ENCODE measurements at places on chromosomes 4 and X.

- DNase-seq = no peak
Observed at GRCh38 chr4:159239629-159240028, 136.8 kb downstream of the RAPGEF2 start.

- no peak for DNase-seq
Observed at GRCh38 chr4:140252141-140252741, 98.3 kb upstream of the MAML3 start.

GRCh38 chr4:188688956-188689355, 549.7 kb downstream of the TRIML1 start:
- DNase-seq = no peak

- DNase-seq = no peak
Observed at GRCh38 chr4:156560701-156561100, 410.9 kb downstream of the PDGFC start.

DNA sequence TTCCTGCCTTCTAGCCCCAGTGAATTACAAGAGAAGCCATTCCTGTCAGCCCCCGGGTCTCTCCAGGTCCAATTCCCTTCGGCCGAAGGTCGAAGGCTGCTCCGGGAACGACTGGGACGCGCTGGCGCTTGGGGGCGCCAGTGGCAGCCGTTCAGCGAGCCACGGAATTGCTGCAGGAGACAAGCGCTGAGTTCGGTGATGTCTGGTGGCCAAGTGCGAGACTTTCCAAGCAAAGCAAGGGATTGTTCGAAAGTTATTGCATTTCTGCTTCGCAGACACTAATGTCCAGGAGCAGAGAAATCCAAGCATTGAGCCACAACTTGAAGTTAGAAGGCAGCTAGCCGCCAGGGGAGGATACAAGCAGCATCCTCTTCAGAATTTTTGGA, 1.1 kb upstream of the DKK2 start:
- peak; percentile 30 for DNase-seq

GRCh38 chrX:67563469-67564448, 19.9 kb downstream of the AR start:
- DNase-seq = no peak

DNA sequence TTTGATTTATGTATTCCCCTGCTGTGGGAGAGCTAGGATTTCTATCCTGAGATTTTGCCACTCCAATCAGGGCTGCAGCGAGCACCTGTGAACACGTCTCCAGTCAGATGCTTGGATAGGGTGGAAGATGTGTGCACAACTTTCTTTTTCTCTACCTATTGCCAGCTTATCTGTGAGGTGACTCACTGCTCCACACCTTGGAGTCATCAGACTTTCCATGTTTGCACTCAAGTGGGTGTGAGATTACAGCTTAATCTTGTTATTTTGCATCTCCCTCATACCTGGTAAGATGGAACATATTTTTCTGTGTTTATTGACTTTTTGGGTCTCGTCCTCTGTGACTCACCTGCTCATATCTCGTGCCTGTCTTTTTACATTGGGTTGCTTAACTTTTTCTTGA, 32.2 kb downstream of the PSAPL1 start:
- no peak for DNase-seq

GRCh38 chrX:106606571-106606970, 5.2 kb upstream of the RADX start:
- DNase-seq = no peak

DNA sequence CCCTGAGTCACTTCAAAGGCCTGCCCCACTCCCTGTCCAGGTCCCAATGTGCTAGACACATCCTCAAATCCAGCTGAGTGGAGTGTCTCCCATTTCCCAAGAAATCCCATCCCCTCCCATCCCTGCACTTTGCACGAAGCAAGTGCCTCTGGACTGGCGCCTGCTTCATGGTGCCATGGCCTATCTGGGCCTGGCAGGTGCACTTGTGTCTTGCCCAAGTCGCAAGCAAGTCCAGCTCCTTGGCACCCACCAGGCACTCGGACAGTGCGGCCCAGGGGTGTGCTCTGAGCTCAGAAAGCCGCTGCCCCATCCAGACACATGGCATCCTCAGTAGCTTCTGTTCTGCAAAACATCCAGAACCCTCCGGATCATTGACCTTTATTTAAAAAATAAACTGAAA, 97.4 kb downstream of the DCTD start:
- no peak for DNase-seq

GRCh38 chrX:13666836-13667235, 13.9 kb downstream of the TCEANC start:
- DNase-seq = no peak

- no peak for DNase-seq
Observed at GRCh38 chrX:153573984-153574383, 25.0 kb downstream of the CCNQ start.

DNA sequence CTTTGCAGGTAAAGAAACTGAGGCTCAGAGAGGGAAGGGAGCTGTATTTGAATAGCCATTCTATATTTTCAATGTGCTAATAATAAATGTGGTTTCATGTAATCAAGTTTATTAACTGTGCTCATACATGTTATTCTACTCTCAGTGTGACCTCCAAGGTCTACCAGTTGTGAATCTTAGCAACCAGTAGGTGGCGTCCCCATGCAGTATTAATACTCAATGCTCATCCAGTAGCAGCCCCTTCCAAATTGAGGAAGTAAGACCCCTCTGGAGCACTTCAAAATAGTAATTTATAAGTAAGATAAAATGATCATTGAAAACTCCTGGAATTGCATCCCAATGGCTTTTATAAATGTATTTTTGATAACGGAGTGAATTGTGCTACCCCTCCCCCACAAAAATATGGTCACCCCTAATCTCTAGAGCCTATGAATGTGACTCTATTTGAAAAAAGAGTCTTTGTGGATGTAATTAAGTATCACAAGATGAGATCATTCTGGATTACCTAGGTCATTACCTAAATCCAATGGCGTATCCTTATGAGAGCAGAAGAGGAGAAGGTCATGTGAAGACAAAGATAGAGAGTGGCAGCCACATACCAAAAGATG, 20.4 kb upstream of the SEPSECS start:
- no peak for DNase-seq

DNA sequence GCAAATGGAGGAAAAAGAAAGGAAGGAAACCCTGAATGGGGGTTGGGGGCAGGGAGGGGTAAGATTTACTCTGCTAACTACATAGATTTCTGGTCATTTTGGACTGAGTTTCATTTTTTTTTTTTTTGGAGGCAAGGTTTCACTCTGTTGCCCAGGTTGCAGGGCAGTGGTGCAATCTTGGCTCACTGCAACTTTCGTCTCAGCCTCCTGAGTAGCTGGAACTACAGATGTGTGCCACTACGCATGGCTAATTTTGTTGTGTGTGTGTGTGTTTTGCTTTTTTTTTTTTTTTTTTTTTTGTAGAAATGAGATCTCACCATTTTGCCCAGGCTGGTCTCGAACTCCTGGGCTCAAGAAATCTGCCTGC, 223.5 kb downstream of the APBB2 start:
- DNase-seq = no peak

DNA sequence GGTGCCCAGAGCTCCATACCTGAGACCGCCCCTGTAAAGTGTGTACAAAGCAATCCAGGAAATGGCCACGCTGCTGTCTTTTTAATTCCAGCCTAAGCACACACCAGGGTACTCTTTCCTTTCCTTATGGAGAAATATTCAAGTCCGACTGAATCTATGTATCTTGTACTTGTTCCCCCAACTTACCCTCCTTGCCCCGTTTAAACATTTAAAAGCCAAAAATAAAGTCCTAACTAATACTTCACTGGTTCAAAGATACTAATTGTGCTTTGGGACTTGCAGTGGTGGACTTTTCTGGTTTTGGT, 731 bp upstream of the AMMECR1 start:
- DNase-seq = no peak

- DNase-seq = no peak
Observed at GRCh38 chrX:129802863-129803262, 23.1 kb downstream of the SASH3 start.

DNA sequence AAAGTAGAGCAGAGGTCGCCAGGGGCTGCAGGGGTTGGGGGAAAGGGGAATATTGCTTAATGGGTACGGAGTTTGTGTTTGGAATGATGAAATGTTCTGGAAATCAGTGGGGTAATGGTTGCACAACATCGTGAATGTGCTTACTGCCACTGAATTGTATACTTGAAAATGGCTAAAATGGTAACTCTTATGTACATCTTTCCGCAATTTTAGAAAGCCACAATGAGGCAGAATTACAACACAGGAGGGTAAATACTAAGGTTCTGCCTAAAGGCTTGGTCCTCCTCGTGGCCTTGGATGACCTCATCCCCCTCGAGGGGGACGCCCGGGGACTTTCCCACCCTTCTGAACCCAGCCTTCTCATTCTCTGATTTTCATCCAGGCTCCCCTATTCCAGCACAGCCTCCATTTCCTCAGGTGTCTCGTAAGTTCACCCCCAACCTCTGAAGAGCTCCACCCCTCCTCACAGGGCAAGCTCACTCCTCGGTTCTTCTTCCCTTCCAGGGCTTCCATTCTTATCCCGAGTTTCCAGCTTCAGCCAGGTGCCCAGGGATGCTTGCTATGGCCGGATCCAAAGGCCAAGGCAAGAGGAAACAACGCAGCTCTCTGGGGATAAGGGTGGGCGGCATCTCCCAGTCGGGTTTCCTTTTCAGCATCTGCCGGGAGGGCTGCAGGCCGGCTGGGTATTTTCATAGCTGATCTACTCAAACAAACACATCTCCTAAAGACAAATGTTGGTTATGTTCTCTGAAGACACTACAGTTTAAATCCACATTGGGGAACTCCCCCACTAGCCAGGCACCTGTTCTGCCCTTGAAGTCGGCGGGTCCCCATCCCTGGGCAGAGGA, 71.3 kb upstream of the ACSL1 start:
- DNase-seq = no peak

- no peak for DNase-seq
Observed at GRCh38 chr4:2688697-2689096, 67.4 kb downstream of the TNIP2 start.

DNA sequence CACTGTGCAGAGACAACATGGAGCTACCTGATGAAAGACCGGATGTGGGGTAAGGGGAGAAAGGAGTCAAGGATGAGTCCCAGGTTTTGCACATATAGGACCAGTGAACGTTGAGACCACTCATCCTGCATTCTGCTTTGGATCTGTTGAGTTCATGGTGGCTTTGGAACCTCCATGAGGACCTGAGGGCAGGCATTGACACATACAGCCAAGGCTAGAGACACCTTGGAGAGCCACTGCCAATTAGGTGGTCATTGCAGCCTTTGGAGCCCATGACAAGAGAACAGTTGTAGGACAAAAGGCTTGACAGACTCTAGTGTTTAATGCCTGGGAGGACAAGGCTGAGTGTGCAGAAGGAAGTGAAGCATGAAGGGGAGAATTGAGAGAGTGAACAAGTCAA, 87.9 kb downstream of the STK32B start:
- DNase-seq = no peak

DNA sequence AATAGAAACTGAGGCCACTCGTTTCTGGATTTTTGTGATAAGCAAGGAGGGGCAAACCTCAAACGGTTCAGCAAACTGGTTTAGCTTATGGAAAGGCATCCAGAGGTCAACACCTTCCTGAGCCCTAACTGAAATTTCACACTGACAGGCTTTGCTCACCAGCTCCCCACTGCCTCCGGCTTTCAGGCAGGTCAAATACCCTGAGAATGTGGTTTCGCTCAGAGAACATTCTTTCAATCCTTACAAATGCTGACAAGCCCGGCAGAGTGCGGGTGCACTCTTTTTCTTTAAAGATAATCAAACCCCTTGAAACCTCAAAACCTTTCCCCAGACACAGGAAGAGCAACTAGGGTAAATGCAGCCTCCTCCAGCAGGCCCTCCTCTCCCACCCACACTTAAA, 41.5 kb downstream of the CD40LG start:
- no peak for DNase-seq

DNA sequence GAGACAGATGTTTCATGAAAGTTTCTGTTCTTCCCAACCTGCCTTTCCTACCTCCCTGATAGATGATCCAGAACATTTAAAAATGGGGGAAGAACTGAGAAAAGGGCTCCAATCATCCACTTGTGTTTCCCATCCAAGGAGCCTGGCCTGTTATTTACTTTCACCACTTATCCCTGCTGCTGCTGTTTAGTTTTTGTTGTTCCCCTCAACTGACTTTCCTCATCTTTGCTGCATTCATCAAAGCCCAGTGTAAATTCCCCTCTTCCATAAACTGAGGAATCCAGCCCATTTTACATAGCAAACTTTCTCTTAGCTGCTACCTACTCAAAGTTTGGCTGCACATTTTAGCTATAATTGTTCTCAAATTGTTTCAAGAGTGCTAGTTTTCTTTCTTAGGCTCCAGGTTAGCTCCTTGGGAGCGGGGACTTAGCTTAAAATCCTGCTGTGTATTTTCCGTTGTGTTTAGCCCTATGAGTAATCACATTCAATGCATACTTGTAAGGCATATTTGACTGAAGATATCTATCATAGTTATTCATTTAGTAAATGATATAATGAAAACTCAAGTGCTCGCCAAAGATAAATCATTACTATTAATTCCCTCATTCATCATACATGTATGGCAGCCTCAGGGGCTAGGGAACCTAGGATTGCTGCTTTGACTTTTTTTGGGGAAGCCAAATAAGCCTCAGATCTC, 1.4 kb upstream of the PTPN13 start:
- DNase-seq = no peak

GRCh38 chr4:26432419-26432818, 57.9 kb downstream of the CCKAR start:
- DNase-seq = no peak

GRCh38 chr4:56048702-56049431, 100.1 kb downstream of the CEP135 start:
- peak; percentile 45 for DNase-seq

- no peak for DNase-seq
Observed at GRCh38 chr4:144970597-144970996, 127.4 kb downstream of the ANAPC10 start.

GRCh38 chr4:172202480-172203076, 389.4 kb downstream of the GALNTL6 start:
- no peak for DNase-seq

GRCh38 chr4:19473569-19473968, 778.1 kb upstream of the SLIT2 start:
- DNase-seq = no peak

GRCh38 chr4:98939438-98939837, 10.5 kb upstream of the EIF4E start:
- no peak for DNase-seq

GRCh38 chrX:72461766-72462165, 110.9 kb downstream of the HDAC8 start:
- no peak for DNase-seq

DNA sequence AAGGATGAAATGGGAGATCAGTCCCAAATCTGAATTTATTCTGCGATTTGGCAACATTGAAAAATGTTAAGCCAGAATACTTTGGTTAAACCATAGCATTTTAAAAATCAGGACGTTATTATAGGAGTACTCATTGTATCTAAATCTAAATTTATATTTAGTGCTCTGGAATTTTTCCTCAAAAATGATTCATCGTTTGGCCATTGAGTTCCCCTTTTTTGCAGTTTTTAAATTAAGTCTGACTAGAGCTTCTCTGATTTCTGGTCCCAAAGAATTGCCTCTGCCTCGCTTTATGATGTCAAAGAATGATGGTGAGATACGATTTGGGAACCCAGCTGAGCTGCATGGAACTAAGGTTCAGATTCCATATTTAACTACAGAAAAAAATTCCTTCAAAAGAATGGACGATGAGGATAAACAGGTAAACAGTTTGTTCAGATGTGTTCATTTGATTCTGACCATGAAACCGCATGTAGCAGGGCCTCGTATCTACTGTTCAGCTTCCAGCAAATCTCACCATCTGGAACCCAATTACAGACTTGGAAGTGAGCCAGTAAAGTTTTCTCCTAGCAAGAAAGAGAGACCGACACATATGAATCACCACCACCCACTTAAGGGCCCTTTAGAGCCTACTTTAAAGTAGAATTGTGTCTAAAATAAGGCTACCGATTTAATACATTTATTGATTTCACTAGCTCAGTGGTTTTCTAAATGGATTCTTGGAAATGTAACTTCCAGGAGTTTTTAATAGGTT, 75.6 kb downstream of the REPS2 start:
- no peak for DNase-seq

Measured in mesothelial cell of epicardium (in vitro differentiated cells).